Activated CD4-positive, alpha-beta T cell treated with anti-CD3 and anti-CD28 coated beads, Interleukin-2, amount 10 ng/mL, durations not matched to agents 7 days and 5 days (primary cell): ENCODE measurements at places on chromosomes 5 and 9. TPM values are rescaled to one million over a fixed set of nuclear protein-coding genes. Genes with fewer than 3 reads are reported as not detected.

DNA sequence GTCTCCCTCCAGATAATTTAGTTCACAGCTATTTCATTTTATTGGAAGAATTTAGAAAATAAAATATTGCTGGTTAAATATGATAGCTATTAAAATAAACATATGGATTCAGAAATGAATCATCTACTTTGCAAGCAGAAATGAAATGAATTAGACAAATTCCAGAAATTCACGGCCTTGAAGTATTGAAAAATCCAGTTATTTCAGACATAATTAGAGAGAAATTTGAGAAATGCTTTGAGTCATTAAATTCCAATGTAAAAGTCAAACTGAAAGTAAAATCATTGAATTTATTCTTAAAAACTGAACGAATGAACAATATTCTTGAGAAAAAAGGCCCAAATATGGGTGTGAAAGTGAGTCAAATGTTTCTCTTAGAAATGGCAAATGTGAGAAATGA, 632.6 kb upstream of the EDIL3 start:
- no peak for DNase-seq

The ROR2 gene
- 0.55 TPM for total RNA-seq

DNA sequence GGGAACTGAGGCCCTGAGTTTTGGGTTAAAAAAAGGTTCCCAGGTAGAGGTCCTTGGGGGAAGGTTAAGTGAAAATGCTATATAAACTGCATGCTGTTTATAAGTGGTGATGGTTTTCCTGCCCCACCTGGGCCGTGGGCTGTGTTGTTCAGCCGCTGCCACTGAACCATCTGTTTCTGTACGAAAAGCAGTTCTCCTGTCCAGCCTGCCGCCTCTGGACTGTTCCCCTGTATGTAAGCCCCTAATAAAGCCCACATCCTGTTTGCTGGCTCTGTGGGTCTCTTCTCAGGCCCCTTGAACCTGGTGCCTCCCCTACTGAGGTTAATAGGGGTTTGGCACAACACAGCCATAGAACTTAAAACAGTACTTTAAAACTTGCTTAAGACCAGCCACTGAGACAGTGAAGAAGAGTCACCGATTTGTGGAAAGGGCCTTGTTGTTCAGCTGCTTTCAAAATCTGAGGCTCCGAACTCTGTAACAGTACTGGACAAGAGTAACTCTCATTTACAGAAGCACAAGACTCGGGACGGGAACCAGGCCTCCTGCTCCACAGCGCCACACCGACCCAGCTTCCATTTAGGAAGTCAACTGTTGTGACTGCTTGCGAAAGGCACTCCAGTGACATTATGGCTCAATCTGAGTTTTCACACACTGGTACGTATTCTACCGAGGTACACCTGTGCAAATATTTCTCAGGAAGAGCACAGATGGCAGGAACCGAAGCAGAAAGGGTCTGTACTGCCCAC, 192.5 kb downstream of the CDK5RAP2 start:
- DNase-seq, result no peak

- no peak for DNase-seq
Observed at GRCh38 chr5:110112348-110112747, 422.6 kb downstream of the MAN2A1 start.

The C5orf46 gene
- total RNA-seq, result not detected

The GNA14 gene
- total RNA-seq, result not detected

GRCh38 chr5:168328814-168329213, 37.4 kb downstream of the WWC1 start:
- no peak for DNase-seq

DNA sequence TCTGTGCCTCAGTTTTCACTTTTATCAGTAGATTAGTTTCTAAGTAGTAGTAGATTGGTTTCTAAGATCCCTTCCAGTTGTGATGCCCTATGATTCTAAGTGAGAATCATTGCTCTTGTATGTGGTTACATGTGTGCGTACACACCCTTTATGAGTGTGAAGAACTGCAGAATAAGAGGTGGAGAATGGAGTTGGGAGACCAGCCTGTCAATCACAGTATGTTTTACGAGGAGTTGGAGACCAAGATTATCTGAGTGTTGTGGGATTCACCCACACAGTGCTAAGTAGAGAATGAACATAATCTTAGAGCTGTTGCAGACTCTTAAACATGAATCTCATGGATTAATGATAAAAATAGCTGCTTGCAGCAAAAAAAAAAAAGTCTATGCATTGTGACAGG, 37.6 kb downstream of the KIF24 start:
- DNase-seq, result no peak

The PCYOX1L gene
- 34.5 TPM for total RNA-seq
